ENCODE measurements at places on chromosomes 11 and 22.

DNA sequence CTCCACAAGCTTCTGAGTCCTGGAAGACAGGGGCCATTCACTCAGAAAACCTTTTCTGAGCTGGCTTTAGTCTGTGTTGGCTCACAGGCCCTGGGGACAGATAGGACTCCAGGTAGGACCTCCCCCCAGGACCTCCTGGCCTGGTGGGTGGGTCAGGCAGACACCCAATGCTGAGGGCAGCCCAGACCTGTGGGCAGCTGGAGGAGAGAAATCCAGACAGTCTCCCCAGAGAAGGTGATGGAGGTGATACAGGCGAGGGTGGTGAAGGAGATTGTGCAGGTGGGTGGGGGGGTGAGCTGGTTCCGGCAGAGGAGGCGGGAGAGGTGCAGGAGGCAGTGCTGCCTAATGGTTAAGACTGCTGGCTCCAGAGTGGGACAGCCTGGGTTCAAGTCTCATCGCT is 15.6 kb downstream of the LRRC32 start:
- no peak for DNase-seq

DNA sequence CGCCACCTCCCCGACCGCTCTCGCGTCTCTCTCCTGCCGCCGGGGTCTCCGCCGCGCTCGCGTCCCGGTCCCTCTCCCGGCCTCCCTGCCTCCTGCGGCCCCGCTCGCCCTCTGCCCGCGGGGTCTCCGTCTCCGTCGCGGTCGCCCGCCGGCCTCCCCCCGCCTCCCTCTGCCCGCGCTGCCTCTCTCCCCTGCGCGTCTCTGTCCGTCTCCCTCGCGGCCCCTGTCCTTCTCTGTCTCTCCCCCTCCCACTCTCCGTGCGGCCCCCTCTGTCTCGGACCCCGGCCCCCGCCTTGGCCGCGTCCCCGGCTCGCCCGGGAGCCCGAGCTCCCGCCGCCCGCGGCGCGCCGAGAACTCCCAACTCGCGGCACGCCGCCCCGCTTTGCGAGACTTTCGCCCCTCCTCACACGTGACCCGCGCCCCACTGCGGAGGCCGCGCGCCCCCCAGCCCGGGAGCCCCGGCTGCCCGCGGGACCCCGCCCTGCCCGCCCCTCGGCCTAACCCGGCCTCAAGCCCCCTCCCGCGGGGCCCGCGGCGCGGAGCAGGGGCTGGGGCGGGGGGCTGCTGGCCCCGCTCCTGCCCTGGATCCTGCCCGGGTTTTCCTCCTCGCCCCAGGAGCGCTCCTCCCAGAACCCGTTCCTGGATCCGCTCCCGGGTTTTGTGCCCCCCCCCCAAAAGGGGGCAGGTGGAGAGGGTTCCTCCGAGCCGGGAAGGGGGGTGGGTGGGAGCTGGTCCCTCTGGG is 702 bp upstream of the KCNJ4 start:
- no peak for DNase-seq

DNA sequence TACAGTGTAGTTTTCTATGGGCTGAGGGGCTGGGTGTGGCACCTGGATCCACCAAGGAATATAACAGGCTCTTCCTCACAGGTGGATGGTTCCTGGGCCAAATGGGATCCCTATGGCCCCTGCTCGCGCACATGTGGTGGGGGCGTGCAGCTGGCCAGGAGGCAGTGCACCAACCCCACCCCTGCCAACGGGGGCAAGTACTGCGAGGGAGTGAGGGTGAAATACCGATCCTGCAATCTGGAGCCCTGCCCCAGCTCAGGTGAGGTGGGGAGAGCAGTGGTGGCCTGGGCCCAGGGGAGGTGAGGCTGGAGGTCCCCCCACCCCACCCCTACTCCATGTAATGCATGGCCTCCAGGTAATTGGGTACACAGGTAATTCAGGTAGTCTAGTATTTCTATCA is 20.7 kb downstream of the ADAMTS15 start:
- no peak for DNase-seq

GRCh38 chr11:76292583-76293188 is 86.4 kb upstream of the WNT11 start:
- DNase-seq, result no peak

GRCh38 chr11:101082813-101083212 is 46.8 kb downstream of the PGR start:
- DNase-seq, result no peak

GRCh38 chr11:66920978-66921784 is 37.0 kb downstream of the PC start:
- DNase-seq, result no peak

All from SW 1271 (cell line).